ENCODE measurements at places on chromosomes 6 and 20. TPM values are rescaled to one million over a fixed set of nuclear protein-coding genes. Genes with fewer than 3 reads are reported as not detected.

GPX5 gene
- total RNA-seq, result not detected

SPEF1 gene
- not detected for total RNA-seq

MEI4 gene
- not detected for total RNA-seq

DNA sequence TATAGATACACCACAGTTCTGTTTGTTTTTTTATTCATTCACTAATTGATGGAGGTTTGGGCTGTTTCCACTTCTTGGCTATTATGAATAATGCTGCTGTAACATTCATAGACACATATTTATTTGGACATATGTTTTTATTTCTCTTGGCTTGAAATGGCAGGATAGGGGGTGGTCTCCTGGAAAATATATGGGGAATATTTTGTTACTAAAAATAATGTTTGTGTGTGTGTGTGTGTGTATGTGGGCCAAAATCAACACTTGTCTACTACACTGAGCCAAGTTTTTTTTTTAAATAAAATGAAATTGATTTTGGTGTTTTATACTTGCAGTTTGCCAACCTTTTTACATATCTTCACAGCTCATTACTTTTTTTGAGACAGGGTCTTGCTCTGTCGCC, 264.4 kb upstream of the SULF2 start:
- H3K4me3 ChIP-seq, result no peak overlapping the region
- H3K27ac ChIP-seq, result no peak overlapping the region
- no peaks in the 10 kb centered on the region for H3K27me3 ChIP-seq
- DNase-seq, result peak; percentile 14
- H3K36me3 ChIP-seq, result peaks cover 15% of the 10 kb centered on the region
- peaks cover 21% of the 10 kb centered on the region for H3K4me1 ChIP-seq

- no peak overlapping the region for H3K27ac ChIP-seq
- H3K4me3 ChIP-seq, result no peak overlapping the region
- peaks cover 11% of the 10 kb centered on the region for H3K27me3 ChIP-seq
- no peak for DNase-seq
- H3K4me1 ChIP-seq, result no peaks in the 10 kb centered on the region
Observed at GRCh38 chr20:59063358-59064213, 21.0 kb upstream of the PRELID3B start.

GRCh38 chr6:144360401-144360800, 75.3 kb downstream of the UTRN start:
- no peaks in the 10 kb centered on the region for H3K27me3 ChIP-seq
- H3K4me3 ChIP-seq, result no peak overlapping the region
- no peak for DNase-seq
- H3K4me1 ChIP-seq, result 0 out of 2 replicates have a peak, but pooled peaks cover 5% of the 10 kb centered on the region

DNA sequence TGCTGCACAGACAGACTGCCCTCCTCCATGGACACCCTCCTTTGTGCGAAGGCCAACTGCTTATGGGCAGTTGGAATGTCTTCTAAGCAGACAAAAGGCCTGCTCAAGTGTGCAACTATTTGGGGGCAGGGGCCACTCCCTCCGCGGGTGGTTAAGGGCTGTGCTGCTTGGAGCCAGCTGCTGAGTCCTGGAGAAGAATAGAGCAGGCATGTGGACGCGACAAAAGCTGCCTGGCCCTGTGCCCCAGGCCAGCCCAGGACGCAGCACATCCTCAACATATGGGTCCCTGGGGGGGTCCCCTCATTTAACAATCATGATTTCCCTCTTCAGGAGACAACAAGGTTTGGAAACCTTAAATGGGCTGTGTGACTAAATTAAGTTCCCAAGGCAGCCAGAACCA, 45.5 kb upstream of the ENTPD6 start:
- H3K36me3 ChIP-seq, result no peaks in the 10 kb centered on the region
- peak; percentile 6 for DNase-seq
- peaks cover 8% of the 10 kb centered on the region for H3K4me1 ChIP-seq
- H3K27me3 ChIP-seq, result no peaks in the 10 kb centered on the region

- peak; percentile 52 for DNase-seq
- no peaks in the 10 kb centered on the region for H3K27me3 ChIP-seq
- peak overlapping the region; percentile 26 for H3K4me3 ChIP-seq
- peak overlapping the region; percentile 86 for H3K27ac ChIP-seq
- peaks cover 23% of the 10 kb centered on the region for H3K4me1 ChIP-seq
- peaks cover 35% of the 10 kb centered on the region for H3K36me3 ChIP-seq
Observed at GRCh38 chr6:37168811-37169495, 999 bp upstream of the PIM1 start.

DNA sequence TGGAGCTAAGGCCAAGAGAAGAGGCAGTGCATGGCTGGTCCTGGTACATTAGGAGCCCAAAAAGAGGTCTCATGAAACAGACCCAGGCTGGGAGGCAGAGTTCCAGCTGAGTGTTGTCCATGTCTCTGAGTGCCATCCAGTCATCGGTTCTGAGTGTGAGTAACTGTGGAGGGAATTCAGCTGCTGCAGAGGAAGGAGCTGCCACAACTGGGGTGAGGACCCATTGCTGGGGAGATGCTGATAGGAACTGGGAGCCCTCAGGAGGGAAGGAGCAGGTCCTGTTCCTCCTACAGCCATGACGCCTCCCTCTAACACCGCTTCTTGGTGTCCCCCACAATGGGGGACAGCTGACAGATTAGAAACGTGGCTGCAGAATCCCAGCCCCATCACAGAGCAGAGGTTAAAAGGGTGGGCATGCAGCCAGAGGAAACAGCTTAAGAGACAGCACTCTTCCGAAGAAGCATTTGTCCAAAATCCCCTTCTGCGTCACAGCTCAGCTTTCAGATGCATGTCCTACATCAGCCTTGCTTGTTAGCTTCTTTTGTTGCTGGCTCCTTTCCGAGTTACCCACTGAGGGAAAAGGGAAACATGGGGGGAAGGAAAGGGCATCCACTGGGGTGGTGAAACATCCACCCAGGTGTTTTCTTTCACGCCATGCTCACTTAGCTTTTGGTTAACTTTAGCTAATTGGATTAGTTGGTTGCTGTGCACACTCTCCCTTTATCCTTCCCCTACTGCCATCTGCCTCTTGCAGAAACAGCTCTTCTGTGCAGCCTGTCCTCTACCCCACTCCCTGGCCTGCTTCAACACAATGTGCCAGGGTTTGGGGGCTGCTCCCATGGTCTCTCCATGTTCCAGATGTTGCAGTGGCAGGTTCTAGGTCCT, 239.2 kb downstream of the SYNDIG1 start:
- no peaks in the 10 kb centered on the region for H3K4me1 ChIP-seq
- no peak overlapping the region for H3K4me3 ChIP-seq
- 0 out of 2 replicates have a peak, but pooled peaks cover 3% of the 10 kb centered on the region for H3K27me3 ChIP-seq

GRCh38 chr20:22425344-22426295, 158.8 kb downstream of the FOXA2 start:
- no peak overlapping the region for H3K27ac ChIP-seq
- no peaks in the 10 kb centered on the region for H3K27me3 ChIP-seq
- no peak overlapping the region for H3K4me3 ChIP-seq
- peaks cover 25% of the 10 kb centered on the region for H3K4me1 ChIP-seq
- H3K36me3 ChIP-seq, result no peaks in the 10 kb centered on the region

DNA sequence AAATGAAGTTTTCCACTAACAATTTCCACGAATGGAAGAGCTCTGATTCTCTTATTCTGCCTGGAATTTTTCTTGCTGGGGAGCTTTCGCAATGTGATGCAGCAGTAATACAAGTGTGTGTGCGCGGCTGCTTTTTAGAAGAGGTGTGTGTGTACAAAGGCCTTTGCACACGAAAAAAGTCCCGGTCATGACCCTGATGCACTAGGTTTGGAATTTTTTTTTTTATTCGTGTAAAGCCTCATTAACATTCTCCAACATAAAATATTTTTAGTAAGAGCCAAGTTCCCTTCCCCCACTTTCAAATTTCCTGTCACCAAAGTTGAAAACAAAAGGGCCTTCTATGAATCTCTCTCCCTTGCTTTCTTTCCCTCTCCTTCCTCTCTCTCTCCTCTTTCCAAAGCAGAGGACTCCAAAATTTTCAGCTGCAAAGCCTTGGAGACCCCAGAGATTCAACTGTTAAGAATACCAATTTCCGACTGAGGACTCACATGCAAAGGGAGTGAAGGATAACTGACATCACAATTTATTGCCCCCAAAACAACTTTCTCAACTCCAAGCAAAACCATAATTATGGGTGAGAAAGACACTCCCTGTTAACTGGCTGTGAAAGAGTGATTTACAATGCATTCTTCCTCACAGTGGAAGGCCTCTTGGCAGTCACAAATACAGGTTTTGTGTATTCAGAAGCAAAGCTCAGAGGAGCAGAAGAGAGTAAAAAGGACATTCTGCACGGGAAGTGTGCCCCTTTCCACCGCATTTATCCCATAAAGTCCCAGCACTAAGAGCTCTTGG, 421.2 kb upstream of the JARID2 start:
- no peak for DNase-seq
- H3K36me3 ChIP-seq, result no peaks in the 10 kb centered on the region
- H3K27ac ChIP-seq, result no peak overlapping the region
- no peaks in the 10 kb centered on the region for H3K4me1 ChIP-seq
- H3K27me3 ChIP-seq, result no peaks in the 10 kb centered on the region
- no peak overlapping the region for H3K4me3 ChIP-seq

GRCh38 chr20:29326376-29327070, 1930.9 kb upstream of the DEFB115 start:
- no peaks in the 10 kb centered on the region for H3K36me3 ChIP-seq
- H3K27me3 ChIP-seq, result no peaks in the 10 kb centered on the region
- no peak overlapping the region for H3K4me3 ChIP-seq
- no peak for DNase-seq
- no peaks in the 10 kb centered on the region for H3K4me1 ChIP-seq
- H3K27ac ChIP-seq, result no peak overlapping the region

GRCh38 chr6:88535306-88535705, 369.2 kb upstream of the CNR1 start:
- H3K27me3 ChIP-seq, result 0 out of 2 replicates have a peak, but pooled peaks cover 3% of the 10 kb centered on the region
- no peaks in the 10 kb centered on the region for H3K4me1 ChIP-seq
- H3K36me3 ChIP-seq, result no peaks in the 10 kb centered on the region
- H3K27ac ChIP-seq, result no peak overlapping the region

GRCh38 chr20:35446356-35447078, 8.5 kb upstream of the GDF5 start:
- DNase-seq, result no peak
- peaks cover 9% of the 10 kb centered on the region for H3K4me1 ChIP-seq
- no peaks in the 10 kb centered on the region for H3K36me3 ChIP-seq

Data from SJSA1 (cell line).